Cerebellum (tissue), 4 donors: ENCODE measurements at places on chromosomes 5 and 9. TPM values are rescaled to one million over a fixed set of nuclear protein-coding genes. Genes with fewer than 3 reads are reported as not detected.
A peak's percentile ranks its signal among the peaks of the same experiment; 100 is the strongest.

The BTNL8 gene
- not detected for total RNA-seq

DNA sequence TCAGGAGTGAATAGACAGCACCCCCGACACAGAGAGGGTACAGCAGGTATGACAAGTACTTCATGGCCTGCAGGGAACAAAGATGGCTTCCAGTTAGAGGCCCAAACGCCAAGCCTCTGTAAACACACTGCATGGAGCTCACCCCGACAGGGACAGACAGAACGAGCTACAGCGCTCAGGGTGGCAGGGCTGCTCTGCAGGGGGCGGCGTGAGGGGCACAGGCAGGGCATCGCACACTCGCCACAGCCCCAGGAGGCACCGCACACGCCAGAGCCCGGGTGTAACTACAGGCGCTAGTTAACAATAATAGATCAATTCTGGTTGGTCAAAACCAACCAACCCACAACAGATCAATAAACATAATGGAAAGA is 21.1 kb downstream of the CLPTM1L start:
- DNase-seq = no peak

- DNase-seq = peak; percentile 23
Observed at GRCh38 chr9:109497226-109498153, 617 bp downstream of the PTPN3 start.

The GPRIN1 gene
- 38.9 TPM for total RNA-seq

DNA sequence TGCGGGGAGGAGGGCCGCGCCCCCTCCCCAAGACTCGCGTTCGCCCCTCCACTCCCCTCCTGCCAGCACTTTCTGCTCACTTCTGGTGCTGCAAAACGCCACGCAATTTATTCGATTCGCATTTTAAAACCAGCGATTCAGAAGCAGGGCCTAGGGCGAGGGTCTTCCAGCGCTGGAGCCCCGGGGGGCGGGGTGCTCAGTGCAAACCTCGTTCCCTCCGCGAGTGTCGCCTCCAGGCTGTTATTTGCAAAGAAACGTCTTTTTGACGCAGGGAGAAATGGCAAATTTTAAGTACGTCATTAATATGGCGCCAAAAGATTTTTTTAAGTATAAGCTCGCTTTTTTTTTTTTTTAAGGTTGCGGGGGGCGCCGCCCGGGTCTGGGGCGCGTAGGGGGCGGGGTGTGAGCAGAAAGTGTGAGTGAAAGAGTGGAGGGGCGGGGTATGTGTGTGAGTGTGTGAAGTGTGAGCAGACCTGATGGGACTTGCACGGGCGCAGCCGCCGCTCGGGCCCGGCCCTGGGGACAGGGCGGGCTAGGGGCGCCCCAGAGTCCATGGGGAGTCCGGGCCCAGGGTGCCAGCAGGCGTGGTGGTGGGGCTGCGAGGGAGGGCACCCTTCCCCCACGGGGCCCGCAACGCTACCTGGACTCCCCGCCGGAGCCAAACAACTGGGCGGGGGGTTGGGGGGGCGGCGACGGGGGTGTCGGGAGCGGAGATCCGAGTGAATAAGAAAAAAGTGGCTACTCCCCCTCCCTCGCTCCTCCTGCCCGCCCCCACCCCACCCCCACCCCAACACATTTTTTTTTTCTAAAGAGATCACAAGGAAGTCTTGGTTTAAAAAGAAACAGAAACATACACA is at the start of gene JADE2:
TSS of gene JADE2 (plus strand) at position 845 of the 857 bp plus-strand sequence. CDS start 10,188 bp downstream, outside the sequence.
- peak; percentile 70 for DNase-seq

- DNase-seq = no peak
Observed at GRCh38 chr9:100228352-100228869, 124.3 kb downstream of the TEX10 start.

GRCh38 chr9:5557606-5558587 is 47.6 kb downstream of the PDCD1LG2 start:
- no peak for DNase-seq

- DNase-seq = no peak
Observed at GRCh38 chr5:106757672-106758071, 913.1 kb downstream of the EFNA5 start.

GRCh38 chr5:139648205-139649081 is at the start of gene CXXC5:
TSS of gene CXXC5 (plus strand) at chr5:139648349. CDS start at chr5:139680524, 32,175 bp downstream.
- peak; percentile 92 for DNase-seq

GRCh38 chr5:38922199-38922598 is 76.4 kb downstream of the OSMR start:
- DNase-seq = peak; percentile 9

The STPG3 gene
- not detected for total RNA-seq
